ENCODE measurements at places on chromosomes 5 and 9.

DNA sequence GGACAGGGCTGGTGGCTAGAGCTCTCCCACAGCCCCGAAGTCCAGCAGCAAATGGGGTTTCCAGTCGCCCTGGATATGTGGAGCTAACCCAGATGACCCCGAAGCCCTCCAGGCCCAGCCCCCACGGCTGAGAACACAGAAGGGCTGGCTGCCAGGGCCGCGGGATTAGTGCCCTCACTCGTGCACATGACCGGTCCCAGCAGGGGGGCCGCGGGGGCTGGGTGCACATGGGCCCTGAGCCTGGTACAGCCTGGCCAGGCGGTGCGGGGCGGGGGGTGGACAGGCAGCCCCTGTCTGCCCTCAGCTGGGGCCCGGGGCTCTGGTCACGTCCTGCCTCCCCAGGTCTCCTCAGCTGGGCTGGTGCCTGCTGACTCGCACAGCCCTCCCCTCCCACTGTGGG lies 5.9 kb downstream of the SSNA1 start:
- no peak for DNase-seq

- DNase-seq = no peak
These were observed 36.3 kb upstream of the KCNN2 start for GRCh38 chr5:114325541-114325940.

GRCh38 chr5:143955141-143955540 lies 143.2 kb downstream of the HMHB1 start:
- no peak for DNase-seq

GRCh38 chr5:132444061-132444460 lies 46.5 kb downstream of the IRF1 start:
- no peak for DNase-seq

GRCh38 chr5:121415270-121415669 lies 436.4 kb upstream of the FTMT start:
- DNase-seq = no peak

GRCh38 chr9:87640385-87640795 lies 85.5 kb upstream of the CTSL start:
- DNase-seq = no peak

GRCh38 chr9:5443850-5444249 lies 6.1 kb upstream of the PLGRKT start:
- DNase-seq = no peak

DNA sequence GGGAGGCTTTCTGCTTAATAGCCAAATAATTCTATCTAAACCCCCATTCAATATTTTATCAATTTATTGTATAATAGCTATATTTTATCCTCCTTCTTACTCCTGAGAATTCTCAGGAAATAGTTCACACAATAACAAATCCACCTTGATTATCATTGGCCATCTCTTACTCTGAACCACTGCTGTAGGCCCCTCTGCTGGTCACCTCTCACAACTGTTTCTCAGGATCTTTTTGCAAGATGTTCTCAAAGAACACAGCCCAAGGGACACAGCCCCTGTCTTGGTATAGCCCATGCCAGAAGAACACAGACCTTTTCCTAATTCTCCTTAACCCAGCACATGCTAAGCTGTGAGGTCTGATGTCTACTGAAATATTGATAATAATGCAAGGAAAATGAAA lies 74.9 kb upstream of the HTR4 start:
- DNase-seq = no peak

DNA sequence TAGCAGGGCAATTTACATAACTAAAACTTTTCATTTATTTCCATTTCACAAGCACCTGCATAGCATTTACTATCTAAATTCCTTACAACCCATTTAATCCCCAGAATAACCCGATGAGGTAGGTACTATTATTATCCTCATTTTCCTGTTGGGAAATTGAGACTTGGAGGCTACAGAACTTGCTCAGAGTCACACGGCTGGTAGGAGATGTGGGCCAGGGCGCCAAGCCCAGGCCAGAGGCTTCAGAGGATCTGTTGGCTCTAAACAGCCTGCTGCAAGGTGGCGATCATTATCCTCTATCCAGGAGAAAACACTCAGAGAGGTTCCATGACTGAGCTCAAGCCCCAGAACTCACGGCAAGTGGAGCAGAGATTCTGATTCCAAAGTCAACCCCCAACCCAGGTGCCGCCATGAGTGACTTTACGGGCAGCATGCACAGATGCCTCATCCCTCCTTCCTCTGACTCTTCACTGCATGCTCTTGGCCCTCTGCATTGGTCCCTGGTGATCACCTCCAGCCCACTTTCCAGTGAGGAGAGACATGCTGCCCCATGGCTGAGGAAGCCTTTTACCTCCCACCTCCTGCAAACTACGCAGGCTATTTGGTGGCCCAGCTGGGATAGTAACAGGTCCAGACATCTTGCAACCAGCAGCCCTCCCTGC lies 168.4 kb upstream of the FSTL4 start:
- DNase-seq = no peak

- no peak for DNase-seq
These were observed 11.9 kb upstream of the SHISAL2B start for GRCh38 chr5:64678374-64678773.

- DNase-seq = no peak
These were observed 107.5 kb upstream of the TLR4 start for GRCh38 chr9:117596678-117597077.

DNA sequence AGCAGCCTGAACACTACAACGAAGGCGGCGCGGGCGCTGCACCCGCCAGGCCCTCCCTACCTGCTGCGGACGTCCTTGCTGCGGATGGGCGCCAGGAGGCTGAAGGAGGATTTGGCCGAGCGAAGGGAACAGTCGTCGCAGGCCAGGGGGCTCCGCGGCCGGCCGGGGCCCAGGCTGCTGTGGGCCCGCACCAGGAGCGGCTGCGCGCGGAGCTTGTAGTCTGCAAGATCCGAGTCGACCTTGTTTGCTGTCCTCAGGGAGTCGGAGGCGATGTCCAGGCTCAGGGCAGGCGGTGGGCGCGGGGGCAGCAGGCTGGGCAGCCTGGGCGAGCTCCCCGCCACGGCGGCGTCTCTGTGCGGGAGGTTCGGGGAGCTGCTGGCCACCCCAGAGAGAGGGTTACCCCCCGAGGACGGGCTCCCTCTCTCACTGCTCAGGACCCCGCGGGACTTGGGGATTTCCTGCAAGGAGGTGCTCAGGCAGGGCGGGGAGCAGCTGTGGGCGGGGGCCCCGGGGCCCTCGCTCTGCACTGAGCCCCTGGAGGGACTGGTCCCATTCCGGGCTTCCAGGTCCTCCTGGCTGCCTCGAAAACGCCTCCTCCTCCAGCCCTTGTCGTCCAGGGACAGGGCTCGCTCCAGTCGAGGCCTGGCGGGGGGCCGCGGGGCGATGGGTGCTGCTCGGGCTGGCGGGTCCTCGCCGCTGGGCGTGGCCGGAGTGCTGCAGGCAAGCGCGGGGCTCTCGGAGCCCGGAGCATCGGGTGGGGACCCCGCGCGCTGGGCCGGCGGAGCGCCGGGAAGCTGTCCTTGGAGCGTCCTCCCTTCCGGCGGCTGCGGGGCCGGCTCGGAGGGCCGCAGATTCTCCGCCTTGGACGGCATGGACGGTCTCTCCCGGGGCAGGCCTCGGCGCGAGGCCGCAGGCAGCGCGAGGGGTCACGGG lies 831 bp downstream of the INPP5E start:
- peak; percentile 60 for DNase-seq

GRCh38 chr5:14182761-14183160 lies 39.6 kb downstream of the TRIO start:
- no peak for DNase-seq

DNA sequence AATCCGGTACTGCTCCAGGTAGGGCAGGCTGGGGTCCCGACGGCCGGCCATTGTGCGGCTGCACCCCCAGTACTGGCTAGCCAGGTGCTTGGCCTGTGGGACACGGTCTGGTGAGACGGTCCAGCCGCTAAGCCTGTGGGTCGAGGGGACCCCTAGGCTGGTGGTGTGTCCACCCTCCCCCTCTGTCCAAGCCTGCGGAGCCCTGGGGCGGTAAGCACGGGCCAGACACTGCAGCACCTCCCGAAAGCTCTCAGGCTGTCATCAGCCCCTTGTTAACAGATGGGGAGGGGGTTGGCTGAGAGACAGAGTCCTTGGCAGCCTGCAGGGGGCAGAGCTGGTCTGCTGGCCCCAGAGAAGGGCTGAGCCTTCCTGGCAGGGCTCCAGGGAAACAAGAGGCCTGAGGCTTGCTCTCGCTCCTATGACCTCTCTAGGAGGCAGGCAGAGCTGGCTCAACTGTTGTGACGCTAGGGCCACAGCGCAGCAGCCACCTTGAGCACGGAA lies 11.8 kb upstream of the MRNIP start:
- DNase-seq = no peak

DNA sequence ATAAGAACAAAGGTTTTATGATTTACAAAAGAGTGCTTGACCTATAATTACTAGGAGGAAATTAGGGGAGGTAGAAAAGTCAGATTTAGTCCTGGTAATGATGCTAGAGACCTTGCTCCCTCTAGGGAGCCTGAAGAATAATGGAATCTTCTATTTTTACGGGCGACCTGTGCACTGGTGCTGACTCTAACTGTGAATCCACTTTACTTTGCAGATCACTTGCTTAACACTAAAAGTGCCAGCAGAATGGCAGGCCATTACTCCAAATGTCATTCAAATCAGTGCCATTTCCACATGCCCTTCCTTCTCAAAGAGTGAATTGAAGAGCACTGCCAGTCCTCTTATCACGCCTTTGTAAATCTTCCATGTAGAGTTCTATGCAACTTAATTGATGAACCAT lies 359.4 kb upstream of the ARRDC3 start:
- no peak for DNase-seq

DNA sequence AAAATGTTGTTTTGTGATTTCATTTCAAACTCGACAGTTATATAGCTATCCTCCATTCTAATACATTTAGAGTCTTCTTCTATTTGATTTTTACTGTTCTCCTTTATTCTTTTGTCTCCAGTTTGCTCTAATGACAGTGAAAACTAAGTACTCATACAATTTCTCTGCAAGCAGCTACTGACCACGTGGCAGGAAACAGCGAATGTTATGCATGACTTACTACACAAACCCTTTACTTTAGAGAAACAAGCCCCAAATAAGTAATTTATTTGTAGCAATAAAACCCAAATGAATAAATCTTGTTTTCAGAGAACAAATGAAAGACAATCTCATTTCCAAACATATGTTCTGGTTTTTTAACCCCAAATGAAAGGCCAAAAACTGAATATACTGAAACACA lies 41.9 kb downstream of the CDH6 start:
- DNase-seq = no peak

GRCh38 chr5:31725996-31726395 lies 87.1 kb downstream of the PDZD2 start:
- no peak for DNase-seq

DNA sequence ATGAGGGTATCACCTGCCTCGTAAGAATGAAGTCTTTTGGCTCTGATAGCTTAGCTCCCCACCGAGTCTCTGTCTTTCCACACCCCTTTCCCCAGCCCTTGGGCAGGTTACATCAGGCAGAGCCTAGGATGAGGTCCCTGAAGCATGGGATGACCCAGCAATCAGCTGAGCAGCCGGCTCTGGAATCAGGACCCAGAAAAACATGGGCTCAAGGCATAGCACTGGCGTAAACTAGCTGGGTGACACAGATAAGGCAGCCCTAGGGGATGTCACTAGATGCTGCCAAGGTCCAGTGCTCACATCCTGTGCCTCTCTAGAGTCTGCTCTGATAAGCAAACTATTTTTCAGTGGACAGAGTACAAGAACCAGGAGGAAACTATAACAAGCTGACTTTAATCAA lies 26.6 kb downstream of the IDNK start:
- no peak for DNase-seq

DNA sequence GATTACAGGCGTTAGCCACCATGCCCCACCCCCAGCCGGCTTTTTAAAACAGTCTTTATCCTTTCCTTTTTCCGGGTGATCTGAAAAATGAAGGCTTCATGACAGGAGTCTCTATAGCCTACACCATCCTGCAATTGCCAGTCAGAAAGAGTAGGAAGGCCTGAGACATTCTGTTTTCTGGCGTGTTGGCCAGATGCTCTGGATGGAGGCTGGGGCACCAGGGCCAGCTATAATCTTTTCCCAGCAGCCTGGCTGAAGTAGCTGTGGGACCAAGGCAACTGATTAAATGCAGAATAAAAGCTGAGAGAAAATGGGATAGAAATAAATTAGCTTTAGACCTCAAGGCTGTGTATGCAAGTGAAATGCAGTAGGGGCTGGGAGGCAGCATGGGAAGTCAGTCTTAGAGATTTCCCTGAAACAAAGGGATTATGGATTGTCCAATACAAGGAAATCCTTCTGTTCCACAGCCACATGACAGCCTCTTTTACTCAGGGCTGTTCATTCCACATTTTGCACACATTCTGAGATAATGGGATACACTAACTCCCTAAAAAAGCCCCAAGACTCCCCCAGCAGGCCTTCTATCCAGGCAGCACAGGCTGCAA lies 116.0 kb upstream of the LRRTM2 start:
- no peak for DNase-seq

All from activated CD8-positive, alpha-beta memory T cell treated with anti-CD3 and anti-CD28 coated beads, Interleukin-2, amount 50 U/mL, for 4 hours (primary cell).